ENCODE measurements at places on chromosomes 13 and 19. TPM values are rescaled to one million over a fixed set of nuclear protein-coding genes. Genes with fewer than 3 reads are reported as not detected.
A peak's percentile ranks its signal among the peaks of the same experiment; 100 is the strongest.

DNA sequence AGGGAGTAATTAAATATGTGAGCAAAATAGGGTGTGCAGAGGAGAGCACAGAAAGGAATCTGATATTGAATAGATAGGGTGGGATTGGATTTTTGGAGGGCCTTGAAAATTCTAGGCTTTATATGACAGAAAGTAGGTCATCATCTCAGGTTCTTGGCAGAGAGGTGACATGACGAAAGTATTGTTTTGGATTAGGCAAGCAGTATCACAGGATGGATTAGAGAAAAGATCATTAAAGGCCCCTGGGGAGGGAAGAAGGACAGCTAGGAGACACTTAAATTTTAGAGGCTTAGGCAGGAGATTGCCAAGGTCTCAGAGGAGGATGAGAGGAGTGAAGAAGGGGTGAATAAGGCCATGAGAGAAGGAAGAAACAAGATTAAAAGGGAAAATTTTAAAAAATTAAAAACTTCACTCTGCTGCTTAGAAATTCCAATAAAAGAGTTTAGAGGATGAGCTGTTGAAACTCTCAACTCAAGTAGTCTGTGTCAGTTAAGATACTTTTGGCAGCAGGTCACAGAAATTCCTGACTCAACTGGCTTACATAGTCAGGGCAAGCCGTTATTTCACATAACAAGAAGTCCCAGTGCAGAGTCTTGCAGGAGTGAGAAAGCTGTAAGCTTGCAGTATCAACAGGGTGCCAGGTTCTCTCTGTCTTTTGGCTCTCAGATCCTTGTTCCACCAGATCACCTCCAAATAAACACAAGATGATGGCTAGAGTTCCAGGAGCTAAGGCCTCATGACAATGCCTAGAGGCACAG lies 8.8 kb downstream of the GPC6 start:
- H3K27me3 ChIP-seq: no peaks in the 10 kb centered on the region
- peak overlapping the region; percentile 48 for H3K27ac ChIP-seq
- H3K36me3 ChIP-seq: no peaks in the 10 kb centered on the region
- H3K4me3 ChIP-seq: no peak overlapping the region
- DNase-seq: peak; percentile 77

- H3K4me3 ChIP-seq: no peak overlapping the region
- H3K27ac ChIP-seq: no peak overlapping the region
Measured at GRCh38 chr19:44570984-44571684, 41.7 kb upstream of the CEACAM20 start.

- H3K27ac ChIP-seq: no peak overlapping the region
- no peak for DNase-seq
- peaks cover 37% of the 10 kb centered on the region for H3K36me3 ChIP-seq
Measured at GRCh38 chr19:7539827-7540425, 4.4 kb downstream of the PNPLA6 start.

DNA sequence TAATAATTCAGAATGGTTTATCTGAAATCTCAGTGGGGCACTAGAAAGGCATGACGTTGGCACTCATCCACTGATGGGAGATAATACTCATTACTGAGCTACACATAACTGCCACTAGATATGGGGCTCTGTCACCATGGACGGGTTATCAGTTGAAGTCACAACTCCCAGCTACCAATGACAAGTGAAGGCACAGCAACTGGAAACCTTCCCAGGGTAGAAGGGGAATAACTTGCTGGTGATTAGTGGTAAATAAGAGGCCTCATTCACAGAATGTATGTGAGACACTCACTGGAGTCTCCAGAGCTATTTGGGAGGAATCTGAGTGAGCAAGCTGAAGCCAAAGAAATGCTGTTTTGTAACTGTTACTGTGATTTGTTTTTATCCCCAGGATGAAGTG lies 249.6 kb downstream of the ENOX1 start:
- no peaks in the 10 kb centered on the region for H3K27me3 ChIP-seq
- H3K4me3 ChIP-seq: no peak overlapping the region
- DNase-seq: no peak
- peaks cover 5% of the 10 kb centered on the region for H3K4me1 ChIP-seq
- H3K36me3 ChIP-seq: no peaks in the 10 kb centered on the region
- peak overlapping the region; percentile 1 for H3K27ac ChIP-seq

DNA sequence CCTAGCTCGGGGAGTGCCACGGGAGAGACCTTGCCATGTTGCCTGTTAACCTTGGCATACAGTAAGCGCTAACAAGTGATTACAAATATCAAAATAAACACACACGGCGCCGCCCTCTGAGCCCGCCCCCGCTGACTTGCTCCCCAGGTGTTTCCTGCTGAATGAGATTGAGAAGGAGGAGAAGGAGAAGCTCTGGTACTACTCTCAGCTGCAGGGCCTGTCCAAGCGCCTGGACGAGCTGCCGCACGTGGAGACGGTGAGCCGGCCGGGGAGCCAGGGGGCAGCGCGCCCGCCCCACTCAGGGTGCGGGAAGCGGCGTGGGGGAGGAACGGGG lies 5.0 kb downstream of the APC2 start:
- peaks cover 70% of the 10 kb centered on the region for H3K27me3 ChIP-seq
- H3K4me3 ChIP-seq: no peak overlapping the region
- no peak for DNase-seq
- H3K27ac ChIP-seq: no peak overlapping the region

- no peak overlapping the region for H3K4me3 ChIP-seq
- H3K27me3 ChIP-seq: no peaks in the 10 kb centered on the region
- H3K27ac ChIP-seq: no peak overlapping the region
- DNase-seq: no peak
- H3K36me3 ChIP-seq: no peaks in the 10 kb centered on the region
- H3K4me1 ChIP-seq: peaks cover 4% of the 10 kb centered on the region
Measured at GRCh38 chr19:35431145-35431807, 16.8 kb upstream of the FFAR2 start.

TPP2 gene
- total RNA-seq: 54.2 TPM

- DNase-seq: no peak
- H3K36me3 ChIP-seq: peaks cover 48% of the 10 kb centered on the region
- H3K27ac ChIP-seq: no peak overlapping the region
- H3K4me1 ChIP-seq: no peaks in the 10 kb centered on the region
- H3K4me3 ChIP-seq: no peak overlapping the region
Measured at GRCh38 chr19:12922959-12923358, 3.9 kb upstream of the SYCE2 start.

DNA sequence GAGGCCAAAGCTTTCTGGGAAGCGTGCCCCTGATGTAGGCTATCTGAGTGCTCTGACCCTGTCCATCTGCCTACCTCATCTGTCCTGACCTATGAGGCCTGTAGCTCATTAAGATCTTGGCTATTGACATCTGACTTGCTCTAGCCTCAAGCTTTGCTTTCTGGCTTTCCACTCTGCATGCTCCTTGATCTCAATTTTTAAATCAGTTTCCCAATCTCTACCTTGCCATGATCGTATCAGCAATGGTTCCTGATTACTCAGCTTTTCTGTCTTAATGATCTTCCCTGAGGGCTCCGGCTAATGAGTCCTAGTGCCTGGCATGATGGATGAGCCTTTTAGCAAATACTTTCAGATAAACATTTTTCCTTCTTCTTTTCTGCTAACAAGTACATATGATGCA lies 262.0 kb downstream of the NDFIP2 start:
- no peaks in the 10 kb centered on the region for H3K4me1 ChIP-seq
- no peaks in the 10 kb centered on the region for H3K27me3 ChIP-seq
- H3K4me3 ChIP-seq: no peak overlapping the region
- DNase-seq: no peak

- peak within 1 kb of the TSS; percentile 61 for H3K27ac ChIP-seq
- no peaks in the 10 kb centered on the region for H3K4me1 ChIP-seq
- peak within 1 kb of the TSS; percentile 59 for H3K4me3 ChIP-seq
Measured at GRCh38 chr19:44401139-44402115, at the start of gene ZNF285. ZNF285 (minus strand) TSS chr19:44401608; CDS start chr19:44397213, 4,395 bp downstream.

ZNF540 gene
- total RNA-seq: 6.5 TPM

Data from sigmoid colon (tissue), 7 donors.